ENCODE measurements at places on chromosomes 2 and 18.

- DNase-seq: no peak
Observed at GRCh38 chr2:217801115-217801531, 201.7 kb downstream of the TNS1 start.

GRCh38 chr2:229313591-229313990 lies 42.5 kb upstream of the PID1 start:
- DNase-seq: no peak

- DNase-seq: no peak
Observed at GRCh38 chr2:178287652-178288344, 93.5 kb downstream of the OSBPL6 start.

DNA sequence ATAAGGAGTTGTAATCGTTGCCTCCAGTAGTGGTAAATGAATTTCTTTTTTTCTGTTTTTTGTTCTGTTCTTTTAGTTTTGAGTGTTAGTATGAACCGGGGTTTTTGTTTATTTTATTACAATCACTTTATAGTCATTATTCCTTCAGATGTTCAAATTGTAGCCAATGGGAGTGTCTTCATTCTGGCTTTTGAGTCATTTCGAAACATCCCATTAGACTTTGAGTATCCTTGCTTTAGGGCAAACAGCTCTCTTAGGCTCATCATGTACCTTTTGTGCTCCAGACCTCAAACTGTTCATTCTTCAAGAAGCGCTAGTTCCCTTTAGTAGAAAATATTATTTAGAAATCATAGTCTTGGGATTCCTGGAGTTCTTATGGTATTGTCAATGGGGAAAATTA lies 54.2 kb upstream of the PAX3 start:
- no peak for DNase-seq

GRCh38 chr2:239249776-239250175 lies 151.0 kb downstream of the HDAC4 start:
- no peak for DNase-seq

GRCh38 chr2:216294305-216294704 lies 78.0 kb downstream of the MARCHF4 start:
- peak; percentile 80 for DNase-seq

DNA sequence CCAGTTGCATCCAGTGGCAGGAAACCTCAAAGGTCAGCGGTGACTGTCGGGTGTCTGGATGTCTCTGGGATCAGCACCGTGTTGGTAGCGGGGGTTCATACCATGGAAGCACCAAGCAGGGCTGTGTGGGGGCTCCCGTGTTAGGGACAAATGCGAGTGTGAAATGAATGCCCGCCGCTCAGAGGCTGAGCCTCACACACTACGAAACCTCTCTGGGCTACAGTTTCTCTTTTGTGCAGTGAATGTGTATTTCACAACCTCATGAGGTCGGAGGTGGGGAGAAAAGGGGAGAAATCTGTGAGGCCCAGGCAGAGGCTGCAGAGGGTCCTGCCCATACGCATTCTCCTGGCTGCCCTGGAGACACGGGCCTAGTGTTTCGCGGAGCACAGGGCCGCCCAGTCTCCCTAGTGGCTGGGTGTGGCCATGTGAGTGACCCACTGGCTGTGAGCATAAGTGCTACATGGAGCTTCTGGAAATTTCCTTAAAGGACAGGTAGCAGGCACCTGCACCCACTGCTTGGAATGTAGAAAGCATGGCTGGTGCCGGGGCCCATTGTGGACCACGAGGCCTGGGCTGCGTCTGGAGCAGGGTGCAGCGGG lies 138.0 kb upstream of the GLI2 start:
- DNase-seq: no peak

DNA sequence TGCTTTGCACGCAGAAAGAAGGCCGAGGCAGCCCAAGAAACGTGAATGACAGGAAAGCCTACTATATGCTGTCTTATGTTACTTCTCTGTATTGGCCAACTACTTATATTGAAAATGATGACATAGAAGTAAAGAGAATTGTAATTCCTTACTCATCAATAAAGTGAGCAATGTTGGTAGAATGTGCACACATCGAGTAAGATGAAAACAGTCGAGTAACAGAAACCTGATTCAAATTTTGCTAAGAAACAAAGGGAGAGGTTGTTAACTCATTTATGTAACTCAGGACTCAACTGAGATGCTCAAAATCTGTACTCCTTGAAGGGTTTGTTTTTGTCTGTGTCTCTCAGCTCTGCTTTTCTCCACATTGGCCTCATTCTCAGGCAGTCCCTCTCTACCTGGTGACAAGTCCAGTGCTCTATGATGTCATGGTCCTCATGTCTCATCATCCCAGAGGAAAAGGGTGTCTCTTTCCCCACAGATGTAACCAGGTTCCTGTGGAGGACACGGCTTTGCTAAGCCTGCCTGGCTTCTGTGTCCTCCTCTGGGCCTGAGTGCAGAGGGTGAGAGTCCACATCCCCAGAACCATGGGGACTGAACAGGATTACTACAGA lies 30.3 kb upstream of the CCDC93 start:
- no peak for DNase-seq

- DNase-seq: peak; percentile 22
Observed at GRCh38 chr2:239824046-239824694, 201.0 kb downstream of the NDUFA10 start.

DNA sequence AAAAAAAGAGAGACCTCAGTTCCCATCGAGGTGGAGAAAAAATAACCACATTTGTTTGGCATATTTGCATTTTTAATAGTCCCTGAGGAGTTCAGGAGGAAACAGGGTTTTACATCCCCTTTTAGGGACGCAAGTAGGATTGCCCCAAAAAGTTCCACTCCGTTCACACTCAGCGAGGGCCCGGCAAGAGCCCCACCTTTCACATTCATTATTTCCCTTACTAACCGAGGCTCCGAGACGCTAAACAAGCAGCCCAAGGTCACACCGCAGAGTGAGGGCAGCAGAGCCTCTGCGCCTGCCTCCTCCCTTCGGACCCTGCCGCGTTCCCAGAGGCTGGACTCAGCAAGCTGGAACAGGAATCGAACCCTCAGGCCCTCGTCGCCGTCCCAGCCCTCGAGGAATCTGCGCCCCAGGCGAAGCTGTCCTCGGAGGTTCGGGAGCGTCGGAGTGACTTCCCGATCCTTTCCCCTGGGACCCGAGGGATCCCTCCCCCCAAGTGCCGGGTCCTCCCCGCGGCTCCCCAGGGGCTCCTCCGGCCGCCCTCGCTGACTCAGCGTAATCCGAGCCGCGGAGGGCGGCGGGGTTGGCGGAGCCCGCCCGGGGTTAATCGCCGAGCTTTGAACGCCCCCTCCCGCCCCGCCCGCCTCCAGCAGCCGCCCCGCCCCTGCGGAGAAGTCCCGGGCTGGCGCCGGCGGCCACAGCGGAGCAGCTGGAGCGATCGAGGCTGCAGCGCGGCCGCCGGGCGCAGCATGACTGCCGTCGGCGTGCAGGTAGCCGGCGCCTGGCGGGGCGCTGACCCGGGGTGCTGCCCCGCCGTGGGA lies at the start of gene TMEM37:
Gene TMEM37 (plus strand): TSS at position 700 of the 821 bp plus-strand sequence. CDS start 50 bp downstream, at position 750.
- peak; percentile 52 for DNase-seq

All from DMS79 (cell line).